ENCODE measurements at places on chromosomes 11 and 22. TPM values are rescaled to one million over a fixed set of nuclear protein-coding genes. Genes with fewer than 3 reads are reported as not detected.
A peak's percentile ranks its signal among the peaks of the same experiment; 100 is the strongest.

DNA sequence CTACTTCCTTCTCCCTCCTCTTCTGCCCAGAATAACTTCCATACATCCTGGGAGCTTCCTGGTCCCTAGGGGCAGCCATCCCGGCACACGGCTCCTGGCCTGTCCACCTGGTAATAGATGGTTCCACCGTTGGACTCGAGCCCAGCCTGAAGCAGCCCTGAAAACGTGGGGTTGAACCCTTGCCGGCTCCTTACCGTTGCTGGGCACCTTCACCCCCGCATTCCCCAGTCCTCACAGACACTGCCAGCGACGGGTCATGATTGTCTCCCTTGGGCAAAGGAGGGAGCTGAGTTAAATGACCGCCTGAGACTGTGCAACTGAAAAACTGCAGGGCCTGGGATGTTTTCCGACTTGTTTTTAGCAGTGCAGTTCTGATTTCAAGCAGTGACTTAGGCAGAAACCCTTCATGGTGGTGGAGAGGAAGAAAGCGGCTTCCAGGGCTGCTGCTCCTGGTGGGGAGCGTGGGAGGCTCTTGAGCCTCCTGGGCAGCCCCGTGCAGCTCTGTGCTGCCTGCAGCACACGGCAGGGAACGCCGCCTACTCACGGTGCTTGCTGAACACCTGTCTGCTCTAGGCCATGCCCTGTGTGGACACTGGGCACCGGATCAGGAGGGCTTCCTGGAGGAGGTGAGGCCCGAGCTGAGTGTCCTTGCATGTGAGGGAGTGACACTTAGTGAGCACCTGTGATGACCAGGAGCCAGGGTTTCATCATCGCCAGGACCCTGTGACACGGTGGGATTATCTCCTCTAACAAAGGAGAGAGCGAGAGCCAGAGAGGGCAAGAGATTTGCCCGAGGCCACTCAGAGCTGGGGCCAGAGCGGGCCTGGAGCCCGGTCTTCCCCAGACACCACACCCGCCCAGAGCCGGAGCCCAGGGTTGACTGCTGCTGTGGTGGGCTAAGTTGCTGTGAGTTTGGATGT is 77.4 kb downstream of the FBLN1 start:
- no peak for DNase-seq
- no peak overlapping the region for H3K27ac ChIP-seq
- peaks cover 22% of the 10 kb centered on the region for H3K4me1 ChIP-seq
- H3K27me3 ChIP-seq: no peaks in the 10 kb centered on the region
- H3K36me3 ChIP-seq: no peaks in the 10 kb centered on the region

DNA sequence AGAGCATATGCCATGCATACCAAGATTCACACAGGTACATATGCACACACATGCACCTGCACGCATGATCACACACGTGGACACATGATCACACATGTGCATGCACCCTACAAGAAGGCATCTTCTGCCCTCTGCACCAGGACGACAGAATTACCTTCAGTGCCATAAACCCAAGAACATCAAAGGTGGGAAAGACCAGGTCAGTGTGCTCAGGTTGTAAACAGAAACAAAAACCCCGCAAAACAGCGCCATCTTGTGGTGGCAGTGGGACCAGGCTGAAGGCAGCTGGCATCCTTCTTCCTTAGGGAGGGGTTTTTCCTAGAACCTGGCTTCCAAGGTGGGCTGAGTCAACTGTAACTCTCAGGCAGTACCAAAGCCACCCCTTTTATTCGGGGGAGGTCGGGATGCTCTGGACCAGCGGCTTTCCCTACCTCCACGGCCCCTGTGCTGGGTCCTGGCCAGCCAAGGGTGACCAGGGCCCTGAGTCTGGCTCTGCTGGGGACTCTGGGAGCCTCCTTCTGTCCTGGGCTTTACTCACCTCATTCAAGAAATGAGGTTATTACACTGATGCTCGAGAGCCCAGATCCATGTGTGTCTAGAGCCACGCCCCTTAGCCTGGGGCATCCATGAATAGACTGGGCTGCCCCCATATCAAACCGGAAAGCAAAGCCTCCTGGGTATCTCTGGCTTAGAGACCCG is 69.4 kb upstream of the FGF3 start:
- peaks cover 15% of the 10 kb centered on the region for H3K27me3 ChIP-seq
- H3K4me1 ChIP-seq: peaks cover 3% of the 10 kb centered on the region
- no peak overlapping the region for H3K27ac ChIP-seq
- no peaks in the 10 kb centered on the region for H3K36me3 ChIP-seq
- peak; percentile 73 for DNase-seq
- no peak overlapping the region for H3K4me3 ChIP-seq

DNA sequence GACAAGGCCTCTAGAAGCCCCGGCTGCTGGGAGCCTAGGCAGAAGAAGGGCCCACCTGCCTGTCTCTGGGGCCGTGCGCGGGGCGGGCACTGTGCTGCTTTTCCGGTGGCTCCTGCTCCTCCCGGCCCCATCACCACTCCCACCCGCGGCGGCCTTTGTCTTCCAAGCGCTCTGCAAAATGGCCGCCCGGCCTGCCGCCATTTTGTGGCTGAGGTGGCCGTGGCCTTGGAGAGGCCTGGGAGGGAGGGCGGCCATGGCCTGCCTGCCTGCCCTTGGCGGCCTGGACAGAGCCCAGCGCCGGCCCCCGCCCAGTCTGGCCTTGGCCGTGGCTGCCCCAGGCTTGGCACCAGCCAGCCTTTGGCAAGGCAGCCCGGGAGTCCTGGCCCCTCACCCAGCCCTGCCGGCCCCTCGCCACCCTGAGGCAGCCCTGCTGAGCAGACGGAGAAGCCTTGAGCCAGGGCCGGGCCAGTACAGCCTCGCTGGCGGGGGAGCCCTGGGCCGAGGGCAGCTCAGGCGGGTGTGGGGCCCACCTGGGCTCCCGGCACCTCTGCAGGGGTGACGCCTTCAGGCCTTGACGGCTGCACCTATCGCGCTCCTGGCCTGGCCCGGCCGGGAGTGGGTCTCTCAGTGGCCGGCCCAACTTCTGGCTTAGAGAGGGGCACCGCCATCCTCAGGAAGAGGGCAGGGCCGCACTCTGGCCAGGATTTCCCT is 46.0 kb upstream of the PPARA start:
- H3K36me3 ChIP-seq: no peaks in the 10 kb centered on the region
- no peak overlapping the region for H3K4me3 ChIP-seq
- no peaks in the 10 kb centered on the region for H3K4me1 ChIP-seq
- no peak overlapping the region for H3K27ac ChIP-seq

DNA sequence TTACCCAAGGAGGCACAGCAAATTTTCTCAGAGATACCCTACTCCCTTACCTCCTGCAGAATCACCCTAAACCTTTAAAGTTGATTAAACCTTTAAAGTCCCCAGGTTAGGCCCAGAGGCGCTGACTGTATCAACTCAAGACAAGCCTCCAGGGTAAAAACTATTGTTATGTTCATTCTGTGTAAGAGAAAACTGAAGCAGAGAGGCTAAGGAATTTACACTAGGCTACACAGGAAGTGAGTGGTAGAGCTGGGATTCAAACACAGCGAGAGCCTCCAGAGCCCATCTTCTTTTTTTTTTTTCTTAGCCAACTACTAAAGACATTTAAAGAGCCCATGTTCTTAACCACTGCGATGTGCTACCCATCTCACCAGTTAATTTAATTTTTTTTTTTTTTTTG is 56.3 kb upstream of the GRK3 start:
- H3K27me3 ChIP-seq: no peaks in the 10 kb centered on the region
- peaks cover 21% of the 10 kb centered on the region for H3K36me3 ChIP-seq
- H3K27ac ChIP-seq: no peak overlapping the region
- DNase-seq: no peak

DNA sequence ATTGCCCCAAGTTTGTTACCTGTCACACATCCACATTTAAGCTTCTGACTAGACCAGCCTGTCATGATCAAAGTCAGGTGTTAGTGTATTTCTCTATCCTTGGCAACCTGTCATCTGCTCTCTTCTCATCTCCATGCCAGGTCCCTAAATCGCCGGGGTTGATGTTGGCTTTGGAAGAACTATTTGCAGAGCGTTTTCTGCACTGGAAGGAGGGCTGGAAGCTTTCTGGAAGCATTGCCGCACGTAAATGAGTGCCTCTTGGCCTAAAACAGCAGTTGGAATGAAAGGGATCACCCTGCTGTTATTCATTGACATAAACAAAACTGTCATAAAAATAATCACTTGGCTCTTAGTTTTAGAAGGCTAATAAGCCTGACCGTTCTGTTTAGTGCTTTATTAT is 1.4 kb downstream of the TTC12 start:
- peaks cover 19% of the 10 kb centered on the region for H3K36me3 ChIP-seq
- DNase-seq: no peak
- peak overlapping the region; percentile 75 for H3K4me3 ChIP-seq
- H3K27ac ChIP-seq: peak overlapping the region; percentile 71

DNA sequence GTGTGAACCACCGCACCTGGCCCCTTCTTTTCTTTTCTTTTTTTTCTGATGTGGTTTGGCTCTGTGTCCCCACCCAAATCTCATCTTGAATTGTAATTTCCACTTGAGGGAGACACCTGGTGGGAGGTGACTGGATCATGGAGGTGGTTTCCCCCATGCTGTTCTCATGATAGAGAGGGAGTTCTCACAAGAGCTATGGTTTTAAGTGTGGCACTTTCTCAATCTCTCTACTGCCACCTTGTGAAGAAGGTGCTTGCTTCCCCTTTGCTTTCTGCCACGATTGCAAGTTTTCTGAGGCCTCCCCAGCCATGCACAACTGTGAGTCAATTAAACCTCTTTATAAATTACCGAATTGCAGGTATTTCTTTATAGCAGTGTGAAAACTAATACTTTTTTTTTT is 4.9 kb upstream of the TCN2 start:
- no peaks in the 10 kb centered on the region for H3K36me3 ChIP-seq
- H3K4me1 ChIP-seq: peaks cover 13% of the 10 kb centered on the region
- no peak overlapping the region for H3K27ac ChIP-seq
- H3K4me3 ChIP-seq: no peak overlapping the region
- no peaks in the 10 kb centered on the region for H3K27me3 ChIP-seq

GRCh38 chr11:128690665-128691101 is 3.2 kb upstream of the FLI1 start:
- no peak for DNase-seq
- H3K4me3 ChIP-seq: no peak overlapping the region
- H3K4me1 ChIP-seq: peaks cover 32% of the 10 kb centered on the region
- peaks cover 9% of the 10 kb centered on the region for H3K36me3 ChIP-seq
- peaks cover 47% of the 10 kb centered on the region for H3K27me3 ChIP-seq

DNA sequence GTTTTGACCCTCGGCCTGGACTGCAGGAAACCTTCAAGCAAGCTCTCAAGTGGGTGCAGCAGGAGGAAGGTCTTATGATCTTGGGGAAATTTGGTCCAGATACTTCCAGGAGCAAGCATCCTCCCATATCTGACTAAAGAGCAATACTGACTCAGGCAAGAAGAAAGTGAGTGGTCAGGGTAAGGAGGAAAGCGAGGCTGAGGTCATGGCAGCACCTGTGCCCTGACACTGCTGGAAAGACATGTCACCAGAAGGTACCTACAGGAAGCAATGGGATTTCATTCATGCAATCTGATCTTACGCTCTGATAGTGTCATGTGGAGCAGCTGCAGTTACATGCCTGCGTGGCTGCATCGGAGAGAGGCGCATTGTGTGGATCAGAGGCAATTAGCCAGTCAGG is 6.5 kb upstream of the TOP3B start:
- no peak for DNase-seq
- H3K36me3 ChIP-seq: no peaks in the 10 kb centered on the region
- H3K27me3 ChIP-seq: no peaks in the 10 kb centered on the region
- H3K27ac ChIP-seq: no peak overlapping the region

- no peak overlapping the region for H3K27ac ChIP-seq
- no peak overlapping the region for H3K4me3 ChIP-seq
- no peaks in the 10 kb centered on the region for H3K27me3 ChIP-seq
- peaks cover 70% of the 10 kb centered on the region for H3K4me1 ChIP-seq
These were observed 16.7 kb upstream of the XBP1 start for GRCh38 chr22:28817064-28817463.

DNA sequence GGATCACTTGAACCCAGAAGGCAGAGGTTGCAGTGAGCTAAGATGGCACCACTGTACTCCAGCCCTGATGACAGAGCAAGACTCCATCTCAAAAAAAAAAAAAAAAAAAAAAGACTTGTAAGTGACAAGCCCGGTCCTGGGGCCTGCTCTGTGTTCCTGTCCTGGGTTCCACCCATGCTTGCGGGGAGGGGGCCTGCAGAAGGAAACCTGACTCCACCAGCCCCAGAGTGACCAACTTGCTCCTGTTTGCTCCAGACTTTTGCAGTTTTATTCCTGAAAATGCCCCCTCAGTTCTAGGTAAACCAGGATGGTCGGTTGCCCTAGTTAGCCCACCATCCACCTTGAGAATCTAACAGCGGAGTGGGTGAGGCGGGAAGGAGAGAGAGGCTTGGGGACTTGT is 10.1 kb upstream of the LRP5 start:
- H3K4me1 ChIP-seq: peaks cover 20% of the 10 kb centered on the region
- peaks cover 2% of the 10 kb centered on the region for H3K36me3 ChIP-seq
- H3K27me3 ChIP-seq: peaks cover 3% of the 10 kb centered on the region
- DNase-seq: no peak
- no peak overlapping the region for H3K27ac ChIP-seq

DNA sequence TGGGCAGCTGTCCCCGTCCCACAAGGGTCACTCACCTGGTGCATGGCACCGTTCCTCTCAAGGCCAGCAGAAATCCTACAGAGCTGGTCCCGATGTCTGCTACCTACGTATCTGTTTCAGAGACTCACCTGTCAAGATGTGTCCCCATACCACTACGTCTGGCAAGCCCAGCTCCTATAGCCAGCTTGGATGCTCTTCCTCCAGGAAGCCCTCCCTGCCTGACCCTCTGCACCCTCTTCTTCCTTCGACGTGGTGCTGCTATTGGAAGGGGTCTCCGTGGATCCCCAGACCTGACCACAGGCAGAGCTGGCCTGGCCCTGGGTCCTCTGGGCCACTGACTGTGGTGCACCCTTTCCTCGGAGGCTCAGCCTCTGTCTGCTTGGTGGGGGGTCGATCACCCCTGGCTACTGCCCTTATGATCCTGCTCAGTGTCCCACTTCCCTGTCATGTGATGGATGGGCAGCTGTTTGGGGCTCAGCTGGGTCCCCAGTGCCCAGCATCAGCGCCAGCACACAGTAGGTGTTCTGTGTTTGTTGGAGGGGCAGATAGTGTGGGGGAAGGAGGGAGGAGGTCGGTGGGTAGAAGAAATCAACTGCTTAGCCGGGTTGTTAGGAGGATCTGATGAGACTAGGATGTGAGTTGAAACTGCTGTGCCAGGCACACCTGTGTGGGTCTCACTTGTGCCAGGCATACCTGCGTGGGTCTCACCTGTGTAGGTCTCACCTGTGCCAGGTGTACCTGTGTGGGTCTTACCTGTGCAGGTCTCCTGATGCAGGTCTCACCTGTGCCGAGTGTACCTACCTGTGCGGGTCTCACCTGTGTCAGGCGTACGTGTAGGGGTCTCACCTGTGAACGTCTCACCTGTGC is 21.7 kb upstream of the ARHGAP8 start:
- no peaks in the 10 kb centered on the region for H3K27me3 ChIP-seq
- no peak overlapping the region for H3K27ac ChIP-seq
- H3K36me3 ChIP-seq: peaks cover 7% of the 10 kb centered on the region
- DNase-seq: no peak
- H3K4me1 ChIP-seq: peaks cover 11% of the 10 kb centered on the region

Gene UBQLNL
- 0.19 TPM for total RNA-seq

Gene CHST1
- total RNA-seq: not detected

Measured in activated CD8-positive, alpha-beta memory T cell treated with anti-CD3 and anti-CD28 coated beads, Interleukin-2, amount 10 ng/mL, durations not matched to agents 7 days and 5 days (primary cell).